ENCODE measurements at places on chromosomes 11 and 22.
A peak's percentile ranks its signal among the peaks of the same experiment; 100 is the strongest.

- DNase-seq: no peak
These were observed 79.5 kb downstream of the CCDC83 start for GRCh38 chr11:85934596-85935169.

- peak; percentile 85 for DNase-seq
These were observed 638 bp upstream of the PITPNM1 start for GRCh38 chr11:67505605-67506396.

DNA sequence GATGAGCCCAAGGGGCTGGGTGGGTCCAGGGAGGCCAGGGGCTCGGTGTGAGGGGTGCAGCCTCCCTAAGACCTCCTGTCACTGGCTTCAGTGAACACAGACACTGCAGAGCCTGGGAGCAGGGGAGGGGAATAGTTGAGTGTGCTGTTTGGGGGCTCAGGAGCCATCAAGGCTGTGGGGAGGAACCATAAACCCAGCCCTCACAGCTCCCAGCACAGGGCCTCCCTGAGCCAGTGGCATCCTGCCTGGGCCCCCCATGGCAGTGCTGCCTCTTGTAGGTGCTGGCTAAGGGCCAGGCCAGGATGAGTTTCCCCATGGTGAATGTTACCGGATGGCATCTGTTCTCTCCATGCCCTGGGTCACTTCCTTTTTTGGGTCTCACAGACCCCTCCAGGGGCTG is 25.5 kb downstream of the KCNJ5 start:
- no peak for DNase-seq

DNA sequence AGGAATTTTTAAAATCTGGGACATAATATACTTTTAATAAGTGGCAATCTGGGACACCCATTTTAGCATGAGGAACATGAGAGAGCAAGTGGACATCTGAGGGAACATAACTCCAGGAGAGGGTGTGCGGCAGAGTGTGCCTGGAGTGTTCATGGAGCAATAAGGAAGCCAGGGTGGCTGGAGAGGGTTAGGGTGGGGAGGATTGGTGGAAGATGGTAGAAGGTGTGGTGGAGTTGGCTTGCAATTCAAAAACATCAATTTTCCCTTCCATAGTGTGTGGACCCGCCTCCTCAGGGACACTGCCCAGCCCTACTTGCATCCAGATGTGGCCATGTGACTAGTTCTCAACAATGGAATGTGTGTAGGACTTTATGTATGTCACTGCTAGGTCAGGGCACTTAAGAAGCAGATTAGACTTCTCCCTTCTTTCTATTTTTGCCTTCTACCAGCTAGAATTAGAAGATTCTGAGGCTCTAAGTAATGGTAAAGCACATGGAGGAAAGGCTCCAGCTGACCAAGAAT is 4.4 kb upstream of the DENND5A start:
- DNase-seq: no peak

DNA sequence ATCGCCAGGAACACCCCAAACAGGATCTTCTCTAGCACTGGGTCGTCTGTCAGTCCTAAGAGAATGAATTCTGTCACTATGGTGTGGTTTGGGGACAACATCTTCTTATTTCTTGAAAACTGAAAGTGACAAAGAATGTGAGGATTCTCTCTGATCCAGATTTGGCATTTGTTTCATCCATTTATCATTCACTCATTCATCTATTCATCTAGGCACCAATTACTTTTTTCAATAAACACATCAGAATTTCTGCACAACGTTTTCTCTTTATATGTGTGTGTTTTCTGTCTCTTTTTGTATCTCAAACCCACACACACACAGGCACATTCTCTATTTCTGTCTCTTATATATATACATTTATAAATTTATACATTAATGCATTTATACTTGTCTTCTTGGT is at the start of gene OR5M10:
OR5M10 (minus strand) TSS at position 101 of the 400 bp plus-strand sequence; CDS start at position 101, 0 bp downstream.
- no peak for DNase-seq

DNA sequence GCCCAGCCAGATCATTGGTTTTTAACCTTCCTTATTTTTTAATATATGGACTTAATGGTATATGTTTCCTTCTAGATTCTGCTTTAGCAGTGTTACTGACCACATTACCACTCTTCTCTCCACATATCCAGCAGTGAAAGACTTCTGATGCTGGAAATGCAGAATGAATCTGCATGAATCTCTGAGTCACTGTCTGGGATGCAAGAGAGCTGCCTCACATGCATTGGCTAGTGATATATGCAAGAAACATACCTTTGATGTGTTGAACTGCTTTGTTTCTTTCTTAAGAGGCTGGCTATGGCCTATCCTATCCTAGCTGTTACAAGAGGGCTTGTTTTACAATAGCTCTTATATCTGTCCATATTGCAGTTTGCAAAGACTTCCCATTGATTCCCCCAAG is 16.6 kb upstream of the AMPD3 start:
- DNase-seq: no peak
